H1 (cell line): ENCODE measurements at places on chromosomes 2 and 18. TPM values are rescaled to one million over a fixed set of nuclear protein-coding genes. Genes with fewer than 3 reads are reported as not detected.

The CRYGC gene
- total RNA-seq, result not detected in 2 replicates

- peak; percentile 45 for DNase-seq
These were observed 22.8 kb upstream of the SCN7A start for GRCh38 chr2:166516712-166517303.

GRCh38 chr2:223494942-223495341 lies 107.2 kb downstream of the SCG2 start:
- DNase-seq, result no peak

DNA sequence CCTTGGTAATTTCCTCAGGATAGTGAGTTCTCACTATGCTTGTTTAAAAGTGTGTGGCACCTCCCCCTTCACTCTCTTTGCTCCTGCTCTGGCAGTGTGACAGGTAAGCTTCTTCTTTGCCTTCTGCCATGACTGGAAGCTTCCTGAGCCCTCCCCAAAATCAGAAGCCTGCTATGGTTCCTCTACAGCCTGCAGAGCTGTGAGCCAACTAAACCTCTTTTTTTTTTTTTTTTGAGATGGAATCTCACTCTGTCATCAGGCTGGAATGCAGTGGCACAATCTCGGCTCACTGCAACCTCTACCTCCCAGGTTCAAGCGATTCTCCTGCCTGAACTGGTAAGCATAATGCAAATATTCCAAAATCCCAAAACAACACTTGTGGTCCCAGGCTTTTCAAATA lies 80.0 kb downstream of the SOWAHC start:
- no peak for DNase-seq

- DNase-seq, result no peak
These were observed 244.1 kb downstream of the HDAC4 start for GRCh38 chr2:239156516-239157265.

The CAD gene
- 146 and 147 TPM in 2 replicates for total RNA-seq

The GPR155 gene
- 1.1 and 2.1 TPM in 2 replicates for total RNA-seq

The KCNIP3 gene
- total RNA-seq, result 1.9 and 2.9 TPM in 2 replicates

GRCh38 chr2:96821113-96821675 lies 5.1 kb downstream of the CNNM3 start:
- no peak for DNase-seq

DNA sequence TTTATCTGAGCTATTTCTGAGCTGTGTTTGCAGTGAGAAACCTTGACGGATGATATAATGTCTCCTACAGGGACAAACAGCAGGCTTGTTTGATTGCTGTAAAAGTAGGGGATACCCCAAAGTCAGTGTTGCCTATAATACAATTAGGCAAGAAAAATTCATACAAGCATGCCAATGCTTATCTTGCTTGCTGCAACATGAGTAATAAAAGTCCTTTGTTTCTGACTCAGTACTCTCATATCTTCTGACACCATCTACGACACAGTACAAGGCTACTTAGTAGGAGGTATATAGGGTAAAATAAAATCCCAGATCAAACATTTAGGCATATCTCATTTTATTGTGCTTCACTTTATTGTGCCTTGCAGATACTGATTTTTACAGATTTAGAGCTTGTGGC lies 33.0 kb downstream of the ERBB4 start:
- no peak for DNase-seq

GRCh38 chr18:5196253-5197031 lies 615 bp downstream of the AKAIN1 start:
- DNase-seq, result no peak

- no peak for DNase-seq
These were observed 10.2 kb upstream of the GTF2A1L start for GRCh38 chr2:48607307-48608014.

- no peak for DNase-seq
These were observed 75.0 kb upstream of the SLC25A52 start for GRCh38 chr18:31835528-31836133.

The COL5A2 gene
- total RNA-seq, result 22.8 and 24.2 TPM in 2 replicates

DNA sequence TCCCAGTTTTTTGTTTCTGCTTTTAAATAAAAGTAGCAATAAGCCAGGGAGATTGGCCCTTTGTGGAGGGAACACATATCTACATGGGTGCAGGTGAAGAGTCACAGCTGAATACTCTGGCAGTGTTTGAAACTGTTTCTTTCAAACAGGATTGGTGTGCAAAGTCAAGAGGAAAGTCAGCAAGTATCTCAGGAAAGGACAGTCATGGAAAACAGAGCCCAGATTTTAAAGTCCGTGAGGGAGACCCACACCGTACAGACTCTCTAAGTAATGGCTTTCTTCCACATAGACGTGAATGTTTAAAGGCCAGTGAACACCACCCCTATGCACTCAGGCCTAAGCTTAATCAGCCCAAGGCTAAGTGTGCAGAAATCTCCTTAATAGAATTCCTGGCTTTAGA lies 95.3 kb downstream of the GFPT1 start:
- no peak for DNase-seq

The RNF125 gene
- 14.3 and 15.2 TPM in 2 replicates for total RNA-seq
